Inflammatory macrophage (primary cell): ENCODE measurements at places on chromosomes 12 and 14.

- no peak for DNase-seq
Observed at GRCh38 chr12:69502345-69503081, 32.3 kb downstream of the FRS2 start.

GRCh38 chr12:65004270-65004669 lies 116.8 kb downstream of the WIF1 start:
- DNase-seq = no peak

- DNase-seq = no peak
Observed at GRCh38 chr12:95882080-95882479, 23.3 kb downstream of the SNRPF start.

GRCh38 chr12:27549801-27550652 lies 26.0 kb downstream of the PPFIBP1 start:
- peak; percentile 92 for DNase-seq

- no peak for DNase-seq
Observed at GRCh38 chr12:46364777-46365580, 7.6 kb downstream of the SLC38A2 start.

- DNase-seq = peak; percentile 1
Observed at GRCh38 chr14:21723431-21724045, 49.9 kb upstream of the OR4E1 start.

DNA sequence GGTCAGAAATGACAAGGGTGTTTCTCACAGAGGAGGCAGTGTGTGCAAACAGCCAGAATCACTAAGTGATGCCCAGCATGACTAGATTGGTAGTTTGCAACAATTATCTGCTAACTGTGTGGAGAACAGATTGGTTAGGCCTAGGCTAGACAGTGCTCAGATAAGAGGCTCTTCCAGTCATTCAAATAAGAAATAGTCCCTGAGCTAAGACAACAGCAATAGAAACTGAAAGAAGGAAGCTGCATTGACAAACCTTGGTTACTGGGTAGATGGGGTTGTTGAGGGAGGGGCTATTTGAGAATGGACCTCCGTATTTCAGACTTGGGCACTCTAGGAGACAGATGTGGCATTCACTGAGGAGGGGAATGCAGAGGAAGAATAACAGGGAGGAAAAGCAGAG lies 255.0 kb upstream of the NPAS3 start:
- no peak for DNase-seq

- DNase-seq = peak; percentile 93
Observed at GRCh38 chr12:94180558-94181296, 32.4 kb downstream of the PLXNC1 start.

DNA sequence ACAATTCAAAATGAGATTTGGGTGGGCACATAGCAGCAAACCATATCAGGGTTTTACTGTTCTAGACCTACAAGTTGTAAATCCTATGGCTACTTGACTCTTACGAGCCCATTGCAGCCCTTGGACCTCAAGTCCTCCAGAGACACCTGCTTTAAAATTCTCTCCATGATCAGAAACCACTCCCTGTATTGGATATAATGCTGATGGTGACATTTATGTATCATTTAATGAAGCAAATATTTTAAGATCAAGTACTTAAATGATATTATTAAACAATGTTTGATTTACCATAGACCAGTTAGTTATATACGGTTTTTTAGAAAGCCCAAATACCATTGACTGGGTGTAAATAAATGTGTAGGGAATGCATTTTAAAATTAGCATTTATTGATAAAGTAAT lies 24.2 kb downstream of the AMDHD1 start:
- DNase-seq = no peak

DNA sequence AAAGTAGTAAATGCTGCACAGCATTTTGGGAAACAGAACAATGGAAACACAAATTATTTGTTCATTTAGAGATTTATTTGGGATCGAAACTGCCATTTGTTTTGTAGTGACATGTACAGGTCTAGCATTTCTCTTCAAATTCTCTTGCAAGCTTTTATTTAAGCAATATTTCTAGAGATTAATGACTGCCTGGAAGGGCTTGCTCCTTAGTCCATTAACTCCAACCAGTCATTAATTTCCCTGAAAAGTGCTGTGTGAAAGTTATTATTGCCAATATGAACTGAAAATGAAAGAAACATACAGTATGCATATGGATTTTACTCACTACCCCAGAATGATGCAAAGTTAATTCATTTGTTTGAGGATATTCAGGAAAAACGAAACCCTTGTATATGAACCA lies 1349.6 kb upstream of the FLRT2 start:
- DNase-seq = no peak

- no peak for DNase-seq
Observed at GRCh38 chr14:71482671-71483070, 449.6 kb upstream of the RGS6 start.

GRCh38 chr12:118742431-118742830 lies 238.9 kb upstream of the SRRM4 start:
- no peak for DNase-seq

DNA sequence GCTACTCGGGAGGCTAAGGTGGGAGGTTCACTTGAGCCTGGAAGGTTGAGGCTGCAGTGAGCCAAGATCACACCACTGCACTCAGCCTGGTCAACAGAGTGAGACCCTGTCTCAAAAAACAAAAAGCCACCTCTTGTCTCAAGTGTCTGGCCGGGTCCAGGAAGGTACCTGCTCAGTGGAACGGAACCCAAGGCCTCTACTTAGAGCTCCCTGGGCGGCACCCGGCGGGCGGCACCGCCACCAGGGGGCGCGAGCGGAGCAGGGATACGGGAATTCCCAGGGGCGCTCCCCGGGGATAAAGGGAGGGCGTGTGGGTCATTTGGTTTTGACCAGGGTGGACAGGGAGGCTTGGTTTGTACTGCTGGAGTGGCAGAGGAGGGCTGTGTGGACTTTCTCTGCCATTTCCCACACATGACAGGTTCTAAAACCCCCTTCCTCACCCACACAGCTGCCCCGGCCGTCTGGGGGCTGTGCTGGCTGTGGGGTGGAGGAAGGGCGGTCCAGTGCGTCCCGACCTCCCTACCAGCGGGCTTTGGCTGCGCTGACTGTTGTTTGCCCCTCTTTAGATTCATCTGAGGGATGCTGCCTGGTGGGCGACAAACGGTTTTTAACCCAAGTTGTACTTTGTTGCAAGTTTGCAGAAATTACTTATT lies 91.4 kb downstream of the SETD3 start:
- no peak for DNase-seq

GRCh38 chr14:24513009-24513408 lies 4.9 kb upstream of the CMA1 start:
- DNase-seq = no peak

GRCh38 chr12:16261944-16262475 lies 15.5 kb downstream of the SLC15A5 start:
- DNase-seq = no peak

- DNase-seq = peak; percentile 47
Observed at GRCh38 chr14:29548948-29549370, 378.7 kb downstream of the PRKD1 start.

GRCh38 chr12:131105736-131106348 lies 152.1 kb downstream of the ADGRD1 start:
- DNase-seq = peak; percentile 32

- no peak for DNase-seq
Observed at GRCh38 chr12:89782807-89783206, 74.2 kb upstream of the ATP2B1 start.

- no peak for DNase-seq
Observed at GRCh38 chr14:103186909-103187586, 63.8 kb downstream of the TNFAIP2 start.

DNA sequence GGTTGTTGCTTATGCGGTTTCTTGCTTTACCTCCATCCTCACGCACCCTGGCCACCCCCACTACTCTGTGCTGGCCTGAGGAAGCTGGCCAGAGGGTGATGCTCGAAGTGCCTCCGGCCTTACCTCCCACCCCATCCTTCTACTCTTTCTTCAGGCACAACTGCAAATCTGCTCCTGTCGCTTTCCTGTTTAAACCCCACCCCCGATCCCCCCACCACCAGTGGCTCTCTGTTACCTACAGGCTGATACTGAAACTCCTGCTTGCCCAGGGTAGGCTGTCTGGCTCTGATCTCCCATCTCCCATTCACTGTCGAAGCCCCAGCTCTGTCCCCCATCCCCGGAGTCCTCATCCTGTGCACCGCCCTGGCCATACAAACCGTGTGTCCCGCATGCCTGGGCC lies 111.5 kb downstream of the PRMT8 start:
- DNase-seq = no peak

DNA sequence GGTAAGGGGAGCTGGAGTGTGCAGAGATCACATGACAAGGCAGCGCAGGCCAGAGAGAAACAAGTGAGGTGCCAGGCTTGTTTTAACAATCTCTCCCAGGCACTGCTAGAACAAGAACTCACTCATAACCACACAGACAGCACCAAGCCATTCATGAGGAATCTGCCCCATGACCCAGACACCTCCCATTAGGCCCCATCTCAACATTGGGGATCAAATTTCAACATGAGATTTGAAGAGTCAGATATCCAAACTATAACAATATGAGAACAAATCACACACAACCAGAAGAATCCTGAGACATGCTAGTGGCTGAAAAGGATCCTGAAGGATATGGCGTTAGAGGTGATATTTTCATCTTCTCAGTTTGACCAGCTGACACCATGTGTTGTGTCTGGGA lies 21.9 kb downstream of the OR6J1 start:
- no peak for DNase-seq

DNA sequence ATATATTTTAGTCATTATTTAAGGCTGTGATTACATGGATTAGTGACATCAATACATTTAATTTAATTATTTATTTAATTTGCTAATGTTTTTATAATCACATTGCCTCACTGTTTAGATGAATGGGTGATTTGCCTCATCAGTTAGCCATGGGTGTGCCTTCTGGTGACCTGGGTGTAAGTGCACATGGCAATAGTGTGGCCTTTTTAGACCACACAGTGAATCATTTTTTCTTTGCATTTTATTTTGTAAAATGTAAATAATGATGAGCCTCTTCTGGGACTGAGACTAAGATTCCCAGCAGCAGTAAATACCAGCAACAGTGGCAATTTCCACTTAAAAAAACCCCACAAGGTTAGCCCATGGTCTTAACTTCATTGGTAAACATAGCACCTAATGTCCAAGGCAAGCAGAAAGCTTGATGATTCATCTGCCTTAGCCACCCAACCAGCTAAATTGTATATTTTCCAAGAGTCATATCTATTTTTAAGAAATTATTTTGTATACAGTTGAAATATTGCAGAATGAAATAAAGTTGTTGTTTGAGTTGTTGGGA lies 235.9 kb upstream of the NOVA1 start:
- no peak for DNase-seq

GRCh38 chr12:65170209-65170881 lies 962 bp downstream of the LEMD3 start:
- DNase-seq = peak; percentile 39

DNA sequence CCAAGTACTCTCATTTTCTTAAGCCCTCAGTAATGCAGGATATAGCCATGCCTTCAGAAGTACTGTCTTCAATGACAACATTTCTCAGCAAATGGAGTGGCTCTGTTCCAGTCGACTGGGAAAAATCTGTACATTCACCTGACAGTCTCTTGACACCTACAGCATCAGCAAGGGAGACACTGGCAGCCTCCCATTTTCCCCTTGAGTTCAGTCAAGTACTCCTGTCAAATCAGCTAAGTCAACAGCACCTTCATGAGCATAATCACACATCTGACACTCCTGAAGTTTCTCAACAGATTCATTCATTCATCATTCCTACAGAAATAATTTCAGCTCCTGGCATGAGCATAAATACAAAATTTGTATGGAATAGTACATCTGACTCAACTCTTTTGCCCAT lies 46.1 kb downstream of the INTS13 start:
- no peak for DNase-seq

GRCh38 chr14:56858422-56858821 lies 48.1 kb upstream of the OTX2 start:
- DNase-seq = no peak

DNA sequence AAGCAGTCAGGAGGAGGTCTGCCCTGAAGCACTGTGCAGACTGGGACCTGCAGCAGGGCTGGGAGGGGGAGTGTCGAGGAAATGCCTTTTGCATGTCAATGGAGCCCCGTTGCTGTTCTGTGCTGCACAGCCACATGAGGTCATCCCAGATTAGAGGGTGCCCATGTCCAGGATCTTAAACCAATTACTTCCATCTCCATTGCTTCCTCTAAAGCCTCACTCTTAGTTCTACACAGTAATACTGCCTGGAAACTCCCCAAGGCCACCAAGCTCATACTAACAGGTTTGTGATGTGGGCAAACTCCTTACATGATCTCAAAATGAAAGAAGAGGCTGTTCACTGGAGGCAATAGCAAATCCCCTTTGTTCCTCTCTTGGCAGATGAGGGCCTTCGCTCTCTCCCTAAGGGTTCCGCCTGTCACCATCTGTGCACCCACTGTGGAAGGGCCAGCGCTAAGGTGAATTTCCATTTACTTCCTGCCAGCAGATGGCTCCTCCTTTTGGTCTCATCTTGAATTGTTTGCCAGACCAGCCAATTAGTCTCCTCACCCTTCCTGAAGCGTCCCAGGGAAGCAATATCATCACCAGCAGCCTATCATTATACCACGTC lies 35.4 kb upstream of the LTA4H start:
- DNase-seq = no peak

DNA sequence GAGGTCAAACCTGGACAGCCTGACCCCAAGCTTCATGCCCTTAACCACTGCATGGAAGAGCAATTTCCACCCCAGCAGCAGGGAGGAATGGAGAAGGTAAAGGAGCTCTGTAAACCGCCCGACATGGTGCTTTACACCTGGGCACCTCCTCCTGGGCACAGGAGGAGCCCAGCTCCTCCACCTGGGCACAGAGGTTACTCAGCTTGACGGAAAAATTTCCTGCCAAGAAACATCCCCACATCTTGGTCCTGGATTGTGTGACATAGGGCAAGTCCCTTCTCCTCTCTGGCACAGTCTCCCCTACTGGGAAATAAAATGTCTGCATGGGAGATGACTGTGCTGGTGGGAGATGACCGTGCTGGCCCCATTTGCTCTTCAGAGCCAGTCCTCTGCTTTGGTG lies 40.8 kb downstream of the TTC7B start:
- DNase-seq = no peak

- no peak for DNase-seq
Observed at GRCh38 chr14:30395065-30395464, 163.9 kb upstream of the G2E3 start.

GRCh38 chr14:99402950-99403349 lies 77.7 kb downstream of the SETD3 start:
- no peak for DNase-seq

GRCh38 chr12:6231359-6232268 lies 31.4 kb downstream of the CD9 start:
- DNase-seq = no peak

DNA sequence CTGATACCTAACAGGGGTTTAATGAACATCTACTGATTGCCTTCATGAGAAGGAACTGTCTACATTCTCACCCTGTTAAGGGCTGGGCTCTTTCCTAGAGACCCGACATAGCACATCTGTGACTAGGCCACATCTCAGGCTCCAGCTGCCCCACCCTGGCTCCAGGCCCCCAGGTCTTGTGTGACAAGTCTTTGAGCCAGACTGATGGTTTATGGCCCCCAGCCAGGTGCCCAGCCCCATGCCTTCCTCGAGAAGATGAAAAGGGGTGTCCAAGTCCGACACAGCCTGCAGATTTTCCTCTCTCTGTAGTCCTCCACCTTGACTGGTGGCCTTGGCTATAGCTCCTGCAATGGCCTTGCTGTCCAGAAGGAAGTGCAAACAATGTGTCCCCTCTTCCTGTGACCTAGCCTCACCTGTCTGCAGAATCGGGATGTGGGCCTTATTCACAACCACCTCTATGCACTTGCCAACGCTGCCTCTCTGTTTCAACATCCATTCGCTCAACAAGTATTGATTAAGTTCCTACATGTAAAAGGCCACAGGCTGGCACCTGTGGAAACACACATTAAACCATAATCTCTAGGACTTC lies 4.2 kb downstream of the ACTN1 start:
- no peak for DNase-seq
